NCI-H1048 (cell line): ENCODE measurements at places on chromosomes 16 and 17.

DNA sequence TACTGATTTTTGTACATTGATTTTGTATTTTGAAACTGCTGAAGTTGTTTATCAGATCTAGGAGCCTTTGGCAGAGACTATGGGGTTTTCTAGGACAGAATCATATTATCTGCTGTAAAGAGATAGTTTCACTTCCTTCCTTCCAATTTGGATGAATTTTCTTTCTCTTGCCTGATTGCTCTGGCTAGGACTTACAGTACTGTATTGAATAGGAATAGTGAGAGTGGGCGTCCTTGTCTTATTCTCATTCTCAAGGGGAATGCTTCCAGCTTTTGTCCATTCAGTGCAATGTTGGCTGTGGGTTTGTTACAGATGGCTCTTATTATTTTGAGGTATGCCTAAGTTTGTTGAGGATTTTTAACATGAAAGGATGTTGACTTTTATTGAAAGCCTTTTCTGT is 290.1 kb downstream of the MAP2K4 start:
- no peak for DNase-seq

DNA sequence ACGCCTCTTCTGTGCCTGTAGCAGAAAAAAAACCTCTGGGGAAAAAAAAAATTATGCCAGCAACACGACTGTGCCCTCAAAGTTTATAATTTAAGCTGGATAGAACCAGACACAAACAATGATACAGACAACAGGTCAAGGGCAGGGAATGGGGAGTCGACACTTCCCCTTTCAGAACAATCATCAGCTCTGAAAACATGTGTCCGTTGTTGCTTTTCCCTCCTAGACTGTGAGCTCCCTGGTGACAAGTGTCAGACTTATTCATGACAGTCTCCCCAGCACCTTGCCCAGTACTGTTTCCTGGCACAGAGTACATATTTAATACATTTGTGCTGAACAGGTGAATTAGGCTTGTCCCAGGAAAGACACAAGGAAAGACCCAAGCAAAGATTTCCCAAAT is 178.3 kb downstream of the SOX9 start:
- no peak for DNase-seq

GRCh38 chr17:21217346-21217745 is 3.4 kb upstream of the TMEM11 start:
- DNase-seq: no peak

GRCh38 chr17:13420878-13421277 is 180.9 kb downstream of the HS3ST3A1 start:
- DNase-seq: no peak
